ENCODE measurements at places on chromosomes 3 and 15.

DNA sequence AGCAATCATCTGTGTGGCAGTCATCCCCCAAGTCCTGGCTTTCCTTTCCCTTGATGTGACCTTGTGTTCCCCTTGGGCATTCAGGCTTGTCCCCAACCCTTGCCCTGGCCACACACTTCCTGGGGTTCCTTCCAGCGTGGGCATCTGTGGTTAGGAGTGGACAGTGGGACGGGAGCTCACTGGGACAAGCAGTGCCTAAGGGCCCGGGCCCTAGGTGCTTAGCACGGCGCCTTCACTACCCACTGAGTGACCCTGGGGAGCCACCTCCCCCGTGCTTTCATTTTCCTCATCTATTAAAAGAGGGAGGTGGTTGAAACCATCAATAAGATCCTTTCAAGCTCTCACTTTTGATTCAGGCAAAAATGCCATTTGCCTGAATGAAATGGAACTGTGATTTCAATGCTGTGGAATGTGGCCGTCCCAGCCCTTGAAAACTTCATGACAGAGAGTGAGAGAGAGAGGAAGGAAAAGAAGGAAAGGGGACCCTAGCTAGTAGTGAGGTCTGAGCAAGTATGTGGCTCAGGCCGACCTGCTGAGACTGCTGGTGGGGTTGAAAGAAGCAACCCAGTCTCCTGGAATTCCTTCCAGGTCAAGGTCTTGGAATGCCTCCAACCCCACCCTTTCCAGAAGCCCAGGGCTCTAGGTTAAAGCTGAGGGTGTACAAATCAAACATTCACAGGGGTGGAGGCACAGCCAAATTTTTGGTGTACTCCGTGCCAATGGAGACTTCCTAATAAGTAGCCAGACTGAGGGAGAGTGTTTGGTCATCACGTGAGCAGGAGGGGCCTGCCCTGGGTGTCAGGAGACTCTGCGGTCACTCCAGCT is 302.9 kb downstream of the TLE3 start:
- DNase-seq, result no peak

GRCh38 chr3:62375655-62376453 is 2.5 kb upstream of the FEZF2 start:
- no peak for DNase-seq

DNA sequence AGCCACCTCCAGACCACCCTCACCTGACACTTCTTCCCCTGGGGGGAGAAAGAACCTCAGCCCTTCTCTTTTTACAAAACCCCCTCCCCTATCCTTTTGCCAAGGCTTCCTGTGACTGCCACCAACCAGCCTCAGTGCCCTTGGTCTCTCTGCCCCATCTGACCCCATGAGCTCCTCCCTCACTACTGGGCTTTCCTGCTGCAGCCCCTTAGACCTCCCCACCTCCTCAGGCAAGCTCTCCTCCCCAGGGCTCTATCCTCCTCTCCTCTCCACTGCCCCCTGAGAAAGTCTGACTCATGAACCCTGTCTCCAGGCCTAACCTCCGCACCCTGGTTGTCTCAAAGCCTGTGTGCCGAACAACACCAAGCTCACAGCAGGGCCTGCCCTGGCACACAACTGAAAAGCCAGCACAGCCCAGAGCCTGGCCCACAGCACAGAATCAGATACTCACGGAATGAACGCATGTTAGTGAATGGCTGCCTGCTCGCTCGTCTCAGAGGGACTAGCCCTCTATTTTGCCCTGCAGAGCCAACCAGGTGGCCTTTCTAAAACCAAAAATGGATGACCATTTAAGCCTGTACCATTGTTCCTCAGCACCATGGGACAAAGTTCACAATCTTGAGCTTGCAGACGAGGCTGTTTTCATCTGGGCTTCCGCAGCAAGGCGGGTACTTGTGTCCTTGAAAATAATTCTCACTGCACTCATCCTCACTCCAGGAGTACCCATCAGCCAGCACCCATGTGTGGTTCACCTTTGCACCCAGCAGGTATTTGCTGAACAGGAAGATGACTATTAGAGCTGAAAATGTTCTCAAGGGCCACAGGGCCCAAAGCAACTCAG is 1.7 kb downstream of the CHDH start:
- DNase-seq, result no peak

- no peak for DNase-seq
Observed at GRCh38 chr3:31262201-31262600, 270.5 kb upstream of the STT3B start.

- DNase-seq, result no peak
Observed at GRCh38 chr3:156543043-156543555, 11.8 kb downstream of the SSR3 start.

DNA sequence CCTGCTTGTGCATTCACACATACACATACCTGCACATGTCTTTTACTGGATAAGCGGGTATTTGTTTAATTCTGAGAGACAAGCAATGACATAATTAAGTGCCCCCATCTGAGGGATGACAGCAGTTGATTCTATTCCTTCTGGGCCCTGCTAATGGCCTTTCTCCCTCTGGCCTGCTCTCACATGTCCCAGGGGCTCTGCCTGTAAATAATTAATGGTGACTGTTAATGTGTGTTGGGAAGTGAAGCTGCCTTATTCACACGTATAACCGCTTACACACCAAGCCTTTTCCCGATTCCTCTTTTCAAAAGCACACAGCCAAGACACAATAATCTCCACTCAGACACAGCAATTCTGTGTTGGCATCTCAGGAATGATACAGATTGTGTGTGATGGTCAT is 47.8 kb downstream of the LRRK1 start:
- DNase-seq, result no peak

GRCh38 chr3:153866901-153867300 is 254.3 kb upstream of the ARHGEF26 start:
- no peak for DNase-seq

GRCh38 chr3:15795651-15796308 is 2.0 kb downstream of the ANKRD28 start:
- no peak for DNase-seq

DNA sequence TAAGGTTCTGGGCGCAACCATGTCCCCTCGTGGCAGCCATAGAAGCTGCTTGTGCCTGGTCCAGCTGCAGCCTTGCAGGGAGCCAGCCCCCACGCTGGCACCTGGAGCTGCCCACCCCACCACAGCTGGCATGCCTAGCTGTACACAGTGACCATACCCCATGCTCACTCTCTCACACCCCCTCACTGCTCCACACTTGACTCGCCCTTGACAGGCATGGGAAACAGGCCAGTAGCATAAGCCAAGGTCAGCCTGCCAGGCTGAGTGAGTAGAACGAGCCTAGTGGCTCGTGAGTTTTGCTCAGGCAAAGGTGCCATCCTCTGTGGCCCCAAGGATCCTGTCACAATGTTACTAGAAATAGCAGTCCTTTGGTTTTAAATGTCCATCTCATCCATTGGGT is 52.7 kb upstream of the CADM2 start:
- no peak for DNase-seq

DNA sequence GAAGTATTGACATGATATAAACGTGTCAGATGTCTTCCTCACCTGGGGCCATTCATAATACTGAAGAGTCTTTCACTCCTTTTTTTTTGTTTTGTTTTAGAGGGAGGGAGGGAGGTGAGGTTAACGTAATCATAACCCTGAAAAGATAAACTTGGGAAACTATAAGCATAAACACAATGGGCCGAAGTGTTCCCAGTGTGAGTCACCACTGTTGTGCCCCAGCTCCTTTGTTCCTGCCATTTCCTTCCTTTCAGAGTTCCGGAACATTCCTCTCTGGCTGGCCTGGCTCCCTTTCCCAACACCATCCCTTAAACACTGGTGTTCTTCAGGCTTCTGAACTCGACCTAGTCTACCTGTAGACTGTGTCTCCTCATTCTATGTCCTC is 18.6 kb downstream of the PLD1 start:
- no peak for DNase-seq

- no peak for DNase-seq
Observed at GRCh38 chr3:51712511-51712931, 5.7 kb downstream of the GRM2 start.

- no peak for DNase-seq
Observed at GRCh38 chr3:120488296-120488695, 37.5 kb upstream of the FSTL1 start.

- DNase-seq, result no peak
Observed at GRCh38 chr3:21795152-21795837, 44.3 kb upstream of the ZNF385D start.

DNA sequence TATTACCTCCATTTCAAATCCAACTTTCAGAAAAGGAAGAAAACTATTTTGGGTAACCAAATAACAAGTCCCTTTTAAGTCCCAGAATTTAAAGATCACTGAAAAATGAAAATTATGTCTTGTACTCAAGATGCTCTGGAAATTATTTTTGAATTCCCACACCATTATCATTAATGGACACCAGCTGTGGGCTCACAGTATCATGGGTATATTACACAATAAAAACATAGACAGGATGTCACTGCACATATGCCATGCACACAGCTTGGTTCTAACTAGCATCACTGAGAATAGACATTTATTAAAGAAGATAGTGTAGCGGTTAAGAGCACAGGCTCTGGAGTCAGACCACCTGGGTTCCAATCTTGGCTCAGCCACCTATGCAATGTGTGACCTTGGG is 130.4 kb downstream of the FRMD5 start:
- DNase-seq, result no peak

GRCh38 chr15:87743562-87743961 is 513.0 kb downstream of the NTRK3 start:
- DNase-seq, result no peak

- DNase-seq, result no peak
Observed at GRCh38 chr3:32469151-32469874, 33.3 kb downstream of the CMTM6 start.
